Mammary epithelial cell (primary cell): ENCODE measurements at places on chromosomes 12 and 14.

GRCh38 chr14:100302616-100303015 is 3.6 kb downstream of the SLC25A29 start:
- no peak for DNase-seq

DNA sequence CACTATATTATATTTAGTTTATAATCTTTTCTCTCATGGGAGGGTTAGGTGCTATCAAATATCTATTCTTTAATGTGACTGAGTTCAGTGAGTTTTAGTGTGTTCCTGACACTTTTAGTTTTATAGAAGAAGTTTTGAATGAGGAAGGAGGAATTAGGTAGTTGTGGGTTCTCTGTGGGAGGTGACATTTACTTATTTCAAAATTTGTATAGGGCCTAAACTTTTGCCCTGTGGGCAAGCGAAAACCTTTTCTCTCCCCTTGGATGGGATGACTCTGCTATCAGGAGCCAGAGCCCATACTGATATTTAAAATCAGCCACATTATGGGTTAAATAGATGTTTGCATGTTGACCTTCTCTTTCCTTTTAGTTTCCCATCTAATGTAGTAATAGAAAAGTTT is 43.6 kb downstream of the SPATS2 start:
- no peak for DNase-seq

- no peak for DNase-seq
Measured at GRCh38 chr12:54053751-54054741, at the start of gene HOXC4. TSS of gene HOXC4 (plus strand) at chr12:54053835. CDS start at chr12:54053923, 88 bp downstream.

DNA sequence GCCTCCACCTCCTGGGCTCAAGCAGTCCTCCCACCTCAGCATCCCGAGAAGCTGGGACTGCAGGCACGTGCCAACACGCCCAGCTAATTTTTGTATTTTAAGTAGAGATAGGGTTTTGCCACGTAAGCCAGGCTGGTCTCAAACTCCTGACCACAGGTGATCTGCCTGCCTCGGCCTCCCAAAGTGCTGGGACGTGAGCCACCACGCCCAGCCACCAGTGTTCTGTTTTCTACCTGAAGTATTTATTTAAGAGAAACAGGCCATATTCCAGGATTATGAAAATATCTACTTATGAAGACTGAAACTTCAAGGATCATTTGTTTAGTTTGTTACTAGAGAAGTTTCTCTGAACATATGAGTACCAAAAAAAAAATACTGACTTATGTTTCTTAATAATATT is 10.3 kb downstream of the GTF2H3 start:
- DNase-seq: no peak

DNA sequence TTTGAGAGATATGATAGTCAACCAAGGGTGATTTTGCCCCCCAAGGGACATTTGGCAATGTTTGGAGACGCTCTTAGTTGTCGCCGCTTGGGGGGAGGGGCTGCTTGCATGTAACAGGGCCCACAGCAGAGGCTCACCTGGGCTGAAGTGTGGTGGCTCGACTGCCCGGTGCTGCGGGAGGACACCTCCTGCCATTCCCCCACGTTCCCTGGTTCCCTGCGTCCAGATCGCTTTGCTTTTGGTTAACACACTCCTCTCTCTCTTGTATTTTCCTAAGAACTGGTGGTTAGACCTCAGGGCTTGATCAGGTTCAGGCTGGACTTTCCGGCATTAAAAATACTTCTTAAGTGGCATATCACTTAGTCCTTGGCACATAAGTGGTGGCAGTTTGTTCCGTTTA is 18.9 kb downstream of the PPP2R5C start:
- DNase-seq: no peak

DNA sequence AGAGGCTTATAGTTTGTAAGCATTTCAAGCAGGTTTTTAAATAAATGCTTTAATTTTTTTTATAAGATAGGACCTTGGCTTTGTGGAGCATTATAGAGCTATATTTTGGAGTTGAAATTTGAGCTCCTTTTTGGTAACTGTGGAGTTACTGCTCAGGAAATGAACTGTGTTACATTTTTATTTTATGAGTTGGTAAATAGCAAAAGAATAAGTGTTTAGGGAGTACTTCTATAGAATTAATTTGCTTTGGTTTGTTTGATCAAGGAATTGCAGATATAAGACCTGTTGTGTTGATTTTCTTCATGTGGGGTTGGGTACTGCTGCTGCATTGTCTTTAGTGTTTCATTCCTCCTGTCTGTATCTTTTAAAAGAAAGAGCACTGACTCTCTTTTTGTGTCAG is 3.5 kb downstream of the ATP2A2 start:
- no peak for DNase-seq

DNA sequence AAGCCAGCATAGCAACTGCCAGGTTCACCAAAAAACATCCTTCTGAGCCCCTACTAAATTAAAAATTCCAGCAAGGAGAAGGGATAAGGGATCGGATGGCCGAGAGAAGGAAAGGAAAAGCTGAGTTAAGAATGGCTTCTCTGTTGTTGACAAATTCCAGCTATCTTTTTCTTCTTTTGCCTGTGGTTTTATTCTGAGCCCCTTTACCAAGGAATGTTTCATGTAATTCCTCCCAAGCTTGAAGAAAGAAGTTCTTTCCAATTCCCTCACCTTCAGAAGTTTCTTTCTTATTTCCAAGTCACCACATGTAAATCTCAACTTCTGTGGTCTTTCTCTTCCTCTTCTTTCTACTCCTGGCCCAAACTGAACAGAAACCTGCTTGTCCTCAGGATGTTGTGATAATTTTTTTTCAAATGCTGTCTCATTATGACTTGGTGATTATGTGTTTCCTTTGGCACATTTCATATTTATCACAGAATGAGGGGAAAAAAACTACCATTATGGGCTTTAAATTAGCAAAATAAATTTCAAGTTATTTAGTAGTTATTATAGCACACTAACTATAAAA is 40.0 kb downstream of the FGD6 start:
- no peak for DNase-seq

DNA sequence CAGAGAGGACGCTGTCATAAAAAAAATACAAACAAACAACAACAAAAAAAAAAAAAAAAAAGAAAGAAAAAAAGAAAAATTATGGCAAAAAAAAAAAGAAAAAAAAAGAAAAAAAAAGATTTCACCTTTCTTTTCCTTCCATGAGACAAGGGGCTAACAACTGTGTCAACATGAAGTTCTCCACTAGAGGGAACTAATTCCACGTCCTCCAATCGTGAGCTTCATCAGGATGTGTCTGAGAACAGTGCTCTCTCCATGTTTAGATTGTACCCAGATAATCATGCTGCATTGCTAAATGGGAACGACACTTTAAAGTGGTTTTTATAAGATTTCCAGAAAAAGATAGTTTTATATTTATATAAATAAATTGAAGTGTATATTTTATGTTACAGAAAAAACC is 96.2 kb upstream of the PTPRB start:
- DNase-seq: peak; percentile 60

GRCh38 chr12:123286652-123287373 is 15.2 kb upstream of the CDK2AP1 start:
- DNase-seq: no peak

DNA sequence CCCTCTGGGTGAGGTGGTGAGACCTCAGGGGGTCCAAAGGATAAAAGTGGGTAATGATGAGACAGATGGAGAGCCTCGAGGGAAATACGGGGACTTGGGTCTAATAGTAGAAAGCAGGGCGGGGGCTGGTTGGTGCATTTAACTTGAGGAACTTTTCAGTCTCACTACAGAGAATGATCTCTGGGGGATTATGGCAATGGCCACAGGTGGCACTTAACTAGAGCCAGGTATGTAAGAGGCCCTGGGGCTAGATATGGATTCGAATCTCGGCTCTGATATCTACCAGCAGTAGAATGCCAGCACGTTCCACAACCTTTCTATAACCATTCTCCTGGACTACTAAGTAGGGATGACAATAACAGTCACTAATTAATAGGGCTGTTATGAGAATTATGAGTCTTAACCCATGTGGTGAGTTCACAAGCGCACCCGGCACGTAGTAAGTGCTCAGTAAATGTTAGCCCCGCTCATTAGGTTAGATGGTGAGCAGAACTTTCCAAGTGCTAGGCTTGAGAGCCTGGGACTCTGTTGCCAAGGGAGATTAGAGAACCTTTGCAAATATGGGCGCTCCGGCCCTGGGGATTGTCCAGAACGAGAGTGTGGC is 888 bp upstream of the PLXNC1 start:
- no peak for DNase-seq

DNA sequence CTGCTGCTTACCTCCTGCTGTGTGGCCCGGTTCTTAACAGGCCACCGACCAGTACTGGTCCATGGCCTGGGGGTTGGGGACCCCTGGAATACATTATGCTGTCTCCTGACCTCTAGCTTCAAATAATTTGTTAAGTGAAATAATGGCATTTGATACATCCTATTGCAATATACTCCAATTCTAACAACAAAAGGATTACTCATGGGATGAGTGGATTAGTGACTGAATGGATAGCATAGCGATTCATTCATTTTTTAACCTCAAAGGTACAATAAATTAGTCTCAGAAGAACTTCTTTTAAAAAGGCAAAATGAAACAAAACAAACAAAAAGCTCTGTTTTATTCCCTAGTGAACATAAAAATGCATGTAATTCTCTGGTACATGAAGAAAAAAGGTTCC is 147.9 kb upstream of the PKP2 start:
- peak; percentile 15 for DNase-seq

DNA sequence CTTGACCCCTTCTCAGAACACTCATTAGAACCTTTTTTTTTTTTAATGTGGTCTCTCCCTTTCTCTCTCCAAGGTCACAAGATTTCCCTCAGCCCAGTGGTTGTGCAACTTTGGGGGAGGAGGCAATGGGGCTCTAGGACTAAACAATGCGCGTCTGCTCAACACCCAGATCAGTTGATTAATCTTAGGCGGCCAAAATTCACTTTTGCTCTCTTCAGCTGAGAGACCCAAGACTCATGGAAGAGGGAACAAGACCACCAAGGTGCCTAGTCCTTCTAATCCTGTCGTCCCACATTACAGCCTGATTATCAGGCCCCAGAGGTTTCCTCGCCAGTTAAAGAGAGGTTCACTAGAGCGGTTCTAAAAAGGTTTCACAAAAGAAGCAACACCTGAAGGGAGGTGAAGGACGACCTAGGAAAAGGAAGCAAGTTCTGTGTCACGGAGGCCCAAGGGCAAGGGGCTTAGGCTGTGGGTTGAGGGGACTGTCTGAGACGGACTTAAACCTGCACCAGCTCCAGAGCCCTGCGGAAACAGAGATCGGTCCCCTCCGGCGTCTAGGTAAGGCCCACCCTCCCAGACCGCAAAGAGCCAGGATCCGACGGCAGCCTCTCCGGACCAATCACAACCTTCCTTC is 824 bp upstream of the TARBP2 start:
- DNase-seq: peak; percentile 50

DNA sequence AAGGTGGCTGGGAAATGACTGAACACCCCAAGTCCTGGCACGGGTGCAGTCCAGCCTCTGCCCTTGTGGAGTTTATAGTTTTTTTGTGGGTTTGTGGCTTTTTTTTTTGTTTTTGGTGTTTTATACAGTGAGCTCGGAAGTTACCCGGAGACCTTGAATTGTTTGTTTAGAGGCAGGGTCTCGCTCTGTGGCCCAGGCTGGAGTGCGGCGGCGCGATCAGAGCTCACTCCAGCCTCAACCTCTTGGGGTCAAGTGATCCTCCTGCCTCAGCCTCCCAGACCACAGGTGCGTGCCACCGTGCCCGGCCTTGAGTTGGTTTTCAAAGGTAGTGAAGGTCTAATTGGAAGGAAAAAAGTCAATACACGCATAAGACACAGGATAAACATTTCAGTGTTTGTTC is 879 bp upstream of the ANHX start:
- DNase-seq: no peak

GRCh38 chr12:24750263-24750662 is 198.6 kb downstream of the BCAT1 start:
- no peak for DNase-seq
